ENCODE measurements at places on chromosomes 5 and 9.

DNA sequence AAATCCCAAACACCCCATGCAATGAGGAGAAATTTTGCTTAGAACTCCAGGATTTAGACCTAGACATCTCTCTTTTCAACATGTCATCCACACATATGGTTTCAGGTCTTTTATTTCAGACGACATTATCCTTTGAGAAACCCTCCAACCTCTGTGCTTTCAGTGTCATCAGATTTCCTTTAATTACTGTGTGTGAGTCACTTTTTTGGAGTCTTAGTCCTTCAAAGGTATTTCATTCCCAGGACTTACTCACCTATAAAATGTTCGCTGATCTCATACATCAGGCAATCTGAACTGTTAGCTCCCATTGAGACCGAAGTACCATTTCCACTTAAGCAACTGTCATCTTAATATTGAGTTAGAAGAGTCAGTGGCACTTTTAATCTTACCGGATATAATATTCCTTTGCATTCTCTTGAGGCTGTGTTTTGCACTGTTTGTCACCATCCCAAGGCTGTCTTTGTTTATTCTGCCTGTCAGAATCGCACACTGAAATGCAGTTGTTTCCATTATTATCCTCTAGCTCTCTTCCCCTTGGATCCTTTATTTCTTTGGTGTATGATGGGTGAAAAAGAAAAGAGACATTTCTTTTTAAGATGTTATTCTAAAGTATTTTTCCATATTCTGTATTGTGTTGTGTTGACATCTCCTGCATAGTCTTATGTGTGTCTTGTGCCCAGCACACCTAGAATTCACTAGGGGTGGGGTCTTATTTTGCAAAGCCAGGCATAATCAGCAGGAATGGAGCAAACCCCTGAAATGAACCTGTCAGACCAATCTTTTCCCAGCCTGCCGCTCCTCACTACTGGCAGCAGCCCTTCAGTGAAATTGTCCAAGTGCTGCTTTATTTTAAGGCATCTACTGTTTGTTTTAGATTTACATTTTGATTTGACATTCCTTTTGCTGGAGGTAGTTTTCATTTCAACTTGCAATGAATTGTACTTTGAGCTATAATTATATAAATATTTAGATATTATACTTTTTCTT, 155.4 kb downstream of the PAM start:
- no peak for DNase-seq

- no peak for DNase-seq
These were observed 17.5 kb upstream of the SEMA4D start for GRCh38 chr9:89515416-89515815.

DNA sequence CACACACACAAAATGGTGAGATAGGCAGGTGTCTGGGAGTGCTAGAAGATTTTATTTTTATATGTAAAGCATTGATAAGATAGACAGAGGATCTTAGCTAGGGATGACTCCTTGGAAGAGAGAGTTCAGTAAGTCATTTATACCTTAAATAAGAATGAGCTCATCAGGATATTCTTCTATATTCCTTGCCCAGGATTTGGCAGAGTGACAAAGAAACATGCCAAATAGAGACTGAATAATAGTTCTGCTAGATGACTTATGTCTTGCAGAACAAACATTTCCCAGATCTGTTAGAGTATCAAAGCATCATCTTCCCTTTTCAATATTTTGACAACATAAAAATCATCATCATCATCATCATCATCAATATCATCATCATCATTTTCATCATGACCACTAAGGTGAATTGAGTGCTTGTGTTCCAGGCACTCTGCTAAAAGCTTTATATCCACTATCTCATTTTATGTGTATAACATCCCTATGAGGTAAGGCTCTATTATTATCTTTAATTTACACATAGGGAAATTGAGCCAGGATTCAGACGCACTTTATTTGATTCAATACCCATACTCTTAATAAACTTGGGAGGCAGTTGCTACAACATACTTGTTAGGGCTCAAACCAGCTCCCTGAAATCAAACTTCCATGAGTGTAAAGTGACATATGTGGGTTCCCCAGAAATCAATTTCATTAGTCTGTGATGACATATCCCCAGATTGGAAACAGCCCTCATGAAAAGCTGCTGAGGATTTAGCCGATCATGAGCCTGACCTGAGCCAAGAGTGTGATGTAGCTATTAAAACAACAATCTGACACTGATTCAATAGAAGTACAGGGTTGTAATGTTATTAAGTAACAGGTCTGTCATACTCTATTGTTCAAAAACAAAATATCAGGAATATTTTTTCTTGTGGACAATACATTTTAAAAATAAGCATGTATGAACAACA, 176.3 kb upstream of the SEMA6A start:
- no peak for DNase-seq

DNA sequence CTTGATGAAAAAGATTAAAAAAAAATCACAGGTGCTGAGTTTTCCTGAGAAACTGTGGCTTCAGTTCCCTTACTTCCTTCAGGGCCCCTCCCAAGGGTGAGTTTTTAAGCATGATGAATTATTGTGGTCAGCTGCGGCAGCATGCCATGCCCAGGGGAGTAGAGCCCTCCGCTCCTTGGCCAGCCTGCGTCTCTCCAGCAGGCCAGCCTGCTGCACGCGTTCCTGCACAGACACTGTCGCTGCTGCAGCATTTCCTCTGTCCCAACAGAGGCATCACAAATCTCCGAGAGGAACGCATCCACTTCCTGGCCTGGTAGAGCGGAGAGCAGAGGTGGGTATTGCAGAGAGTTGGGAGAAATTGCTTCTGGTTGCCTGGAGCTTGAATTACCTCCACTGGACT, 26.1 kb upstream of the GLRA1 start:
- DNase-seq, result no peak

Measured in pancreas (tissue), 10 donors.